Erythroblast (primary cell): ENCODE measurements at places on chromosomes 12 and 14.

DNA sequence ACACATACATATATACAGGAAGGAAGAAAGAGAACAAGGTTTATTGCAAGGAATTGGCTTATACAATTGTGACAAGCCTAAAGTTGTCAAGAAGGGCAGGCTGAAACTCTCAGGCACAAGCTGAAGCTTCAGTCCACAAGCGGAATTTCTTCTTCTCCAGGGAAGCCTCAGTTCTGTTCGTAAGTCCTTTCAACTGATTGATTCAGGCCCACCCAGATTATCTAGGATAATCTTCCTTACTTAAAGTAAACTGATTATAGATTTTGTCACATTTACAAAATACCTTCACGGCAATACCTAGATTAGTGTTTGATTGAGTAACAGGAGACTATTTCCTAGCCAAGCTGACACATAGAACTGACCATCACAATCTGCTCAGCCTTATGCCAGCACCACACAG lies 81.5 kb upstream of the TMEM260 start:
- no peak for DNase-seq

DNA sequence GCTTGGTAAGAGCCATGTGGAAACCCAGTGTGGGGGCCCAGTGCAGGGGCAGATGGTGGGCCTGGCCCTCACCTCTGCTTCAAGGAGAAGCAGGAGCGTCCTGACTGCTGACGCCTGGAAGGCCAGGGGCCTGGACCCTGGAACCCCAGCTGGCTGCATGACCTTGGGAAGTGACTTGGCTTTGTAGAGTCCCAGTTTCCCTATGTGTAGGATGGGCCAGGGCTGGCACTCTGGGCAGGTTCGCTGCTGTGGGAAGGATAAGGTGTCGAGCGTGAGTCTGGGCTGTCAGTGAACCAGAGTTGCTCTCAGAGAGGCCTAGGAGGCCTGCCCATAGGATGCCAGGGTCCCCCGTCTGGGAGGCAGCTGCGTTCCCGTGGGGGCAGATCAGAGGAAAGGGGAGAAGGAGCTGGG lies 43.2 kb downstream of the TRAFD1 start:
- DNase-seq = no peak

DNA sequence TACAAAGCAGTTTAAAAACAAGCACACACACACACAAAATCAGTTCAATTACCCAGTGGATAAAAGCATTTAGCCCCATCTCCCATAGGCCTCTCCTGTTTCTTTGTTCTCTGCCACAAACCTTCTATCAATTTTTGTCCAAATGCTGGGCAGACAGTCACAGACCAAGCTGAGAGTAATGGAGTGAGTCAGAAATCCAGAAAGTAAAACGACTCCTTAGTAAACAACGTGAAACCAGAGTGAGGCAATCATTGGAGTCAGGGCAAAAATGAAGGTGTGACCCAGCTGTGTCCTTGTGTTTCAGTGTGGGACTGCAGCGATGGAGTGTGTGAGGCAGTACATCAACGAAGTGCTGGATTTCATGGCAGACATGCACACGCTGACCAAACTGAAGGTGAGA lies 102.0 kb downstream of the PRIMA1 start:
- DNase-seq = no peak

GRCh38 chr14:92646952-92647796 lies 101.3 kb downstream of the LGMN start:
- DNase-seq = no peak

DNA sequence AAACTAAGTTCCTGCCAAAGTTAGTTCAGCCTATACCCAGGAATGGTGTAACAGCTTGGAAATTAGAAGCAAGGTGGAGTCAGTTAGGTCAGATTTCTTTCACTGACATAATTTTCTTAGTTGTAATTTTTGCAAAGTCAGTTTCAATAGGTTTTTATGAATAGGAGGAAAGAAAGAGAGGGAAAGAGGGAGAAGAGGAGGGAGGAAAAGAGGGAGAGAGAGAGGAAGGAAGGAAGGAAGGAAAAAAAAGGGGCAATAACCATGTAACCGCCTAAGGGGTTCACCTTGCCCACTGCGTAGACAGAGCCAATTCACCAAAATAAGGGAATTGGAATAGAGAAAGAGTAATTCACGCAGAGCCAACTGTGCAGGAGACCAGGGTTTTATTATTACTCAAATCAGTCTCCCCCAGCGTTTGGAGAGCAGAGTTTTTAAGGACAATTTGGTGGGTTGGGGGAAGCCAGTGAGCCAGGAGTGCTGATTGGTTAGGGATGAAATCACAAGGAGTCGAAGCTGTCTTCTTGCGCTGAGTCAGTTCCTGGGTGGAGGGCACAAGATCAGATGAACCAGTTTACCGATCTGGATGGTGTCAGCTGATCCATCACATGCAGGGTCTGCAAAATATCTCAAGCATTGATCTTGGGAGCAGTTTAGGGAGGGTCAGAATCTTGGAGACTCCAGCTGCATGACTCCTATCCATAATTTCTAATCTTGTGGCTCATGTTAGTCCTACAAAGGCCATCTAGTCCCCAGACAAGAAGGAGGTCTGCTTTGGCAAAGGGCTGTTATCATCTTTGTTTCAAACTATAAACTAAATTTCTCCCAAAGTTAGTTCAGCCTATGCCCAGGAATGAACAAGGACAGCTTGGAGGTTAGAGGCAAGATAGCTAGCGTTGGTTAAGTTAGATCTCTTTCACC lies 126.0 kb upstream of the AMIGO2 start:
- peak; percentile 69 for DNase-seq
